ENCODE measurements at places on chromosomes 11 and 22. TPM values are rescaled to one million over a fixed set of nuclear protein-coding genes. Genes with fewer than 3 reads are reported as not detected.

ZNF215 gene
- total RNA-seq = 0.10 TPM

HSPB2 gene
- total RNA-seq = 0.13 TPM

GLB1L2 gene
- 0.48 TPM for total RNA-seq

DNA sequence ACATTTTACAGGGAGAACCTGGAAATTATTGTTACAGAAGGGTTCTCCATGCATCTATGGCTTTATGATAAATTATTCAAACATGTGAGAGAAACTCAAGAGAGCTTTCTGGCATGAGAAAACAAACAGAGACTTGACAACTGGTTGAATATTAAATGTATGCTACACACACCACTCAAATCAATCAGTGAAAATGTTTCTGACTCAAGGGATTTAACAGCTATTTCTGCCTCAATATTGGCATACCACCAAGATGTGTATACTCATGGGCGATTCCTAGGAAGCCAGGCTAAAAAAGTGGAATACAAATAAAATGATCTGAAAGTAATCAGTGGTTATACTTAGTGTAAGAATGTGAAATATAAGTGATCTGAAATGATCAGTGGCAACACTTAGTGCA is 15.8 kb upstream of the OR51T1 start:
- DNase-seq = no peak

GRCh38 chr11:3857628-3858027 is 2.2 kb downstream of the STIM1 start:
- no peak for DNase-seq

- DNase-seq = no peak
These were observed 226.0 kb upstream of the C11orf87 start for GRCh38 chr11:109196016-109196415.

DNA sequence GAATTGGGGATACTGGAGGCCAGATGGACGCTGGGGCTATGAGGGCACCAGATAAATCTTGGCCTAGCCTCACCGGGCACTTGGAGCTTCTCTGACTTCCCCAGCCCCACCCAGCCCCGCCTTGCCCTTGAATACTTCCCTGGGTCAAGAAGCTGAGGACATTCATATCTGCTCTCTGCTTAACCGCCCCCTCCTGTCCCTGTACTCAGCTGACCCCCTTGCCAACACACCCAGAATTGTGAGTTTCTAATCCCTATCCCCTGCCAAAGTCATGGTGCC is 22.0 kb downstream of the FADS3 start:
- DNase-seq = no peak

MMP12 gene
- total RNA-seq = not detected

DNA sequence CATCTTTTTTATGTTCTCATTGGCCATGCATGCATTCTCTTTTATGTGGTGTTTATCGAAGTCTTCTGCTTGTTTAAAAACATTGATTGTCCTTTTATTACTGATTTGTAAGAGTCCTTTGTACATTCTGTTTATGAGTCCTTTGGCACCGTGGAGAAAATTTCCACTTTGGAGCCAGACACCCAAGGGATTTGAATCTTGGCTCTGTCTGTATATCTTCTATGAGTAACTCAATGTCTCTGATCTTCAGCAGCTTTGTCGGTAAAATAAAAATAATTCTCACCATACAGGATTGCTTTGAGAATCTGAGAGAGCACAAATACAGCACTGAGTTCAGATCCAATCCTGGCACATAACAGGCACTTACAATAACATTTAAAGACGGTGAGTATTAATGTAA is 12.8 kb upstream of the SORL1 start:
- DNase-seq = no peak

- DNase-seq = no peak
These were observed 1.0 kb upstream of the MUC5AC start for GRCh38 chr11:1156506-1157340.

- DNase-seq = no peak
These were observed 54.0 kb downstream of the BDNF start for GRCh38 chr11:27646051-27646818.

- DNase-seq = no peak
These were observed 1.6 kb upstream of the RAB30 start for GRCh38 chr11:83073258-83073657.

- no peak for DNase-seq
These were observed 8.2 kb downstream of the WEE1 start for GRCh38 chr11:9581556-9582161.

DNA sequence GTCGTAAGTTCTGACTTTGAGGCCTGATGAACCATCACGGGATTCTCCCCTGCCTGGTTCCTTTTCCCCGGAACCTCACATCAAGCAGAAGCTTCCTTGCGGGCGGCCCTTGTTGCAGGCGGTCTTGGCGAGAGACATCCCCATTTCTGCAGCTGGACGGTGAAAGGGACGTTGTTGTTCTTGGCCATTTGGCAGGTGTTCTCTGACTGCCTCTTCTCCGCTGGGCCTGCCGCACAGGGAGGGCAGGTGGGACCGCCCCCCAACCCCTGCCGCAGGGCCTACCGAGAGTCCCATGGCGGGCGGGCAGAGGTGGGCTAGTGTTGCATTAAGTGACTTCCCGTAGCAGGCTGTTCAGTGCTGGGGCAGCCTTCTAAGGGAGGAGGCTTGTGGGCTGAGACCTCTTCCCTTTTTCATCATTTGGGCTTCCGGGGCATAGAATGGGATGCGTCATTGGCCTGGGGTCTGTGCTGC is 26.9 kb upstream of the GRAMD4 start:
- DNase-seq = no peak

Measured in left lobe of liver (tissue), 2 donors.